ENCODE measurements at places on chromosomes 13 and 19.

- no peak for DNase-seq
- H3K36me3 ChIP-seq: no peaks in the 10 kb centered on the region
- no peaks in the 10 kb centered on the region for H3K4me1 ChIP-seq
- H3K4me3 ChIP-seq: no peak overlapping the region
These were observed 56.1 kb downstream of the KL start for GRCh38 chr13:33072282-33072681.

DNA sequence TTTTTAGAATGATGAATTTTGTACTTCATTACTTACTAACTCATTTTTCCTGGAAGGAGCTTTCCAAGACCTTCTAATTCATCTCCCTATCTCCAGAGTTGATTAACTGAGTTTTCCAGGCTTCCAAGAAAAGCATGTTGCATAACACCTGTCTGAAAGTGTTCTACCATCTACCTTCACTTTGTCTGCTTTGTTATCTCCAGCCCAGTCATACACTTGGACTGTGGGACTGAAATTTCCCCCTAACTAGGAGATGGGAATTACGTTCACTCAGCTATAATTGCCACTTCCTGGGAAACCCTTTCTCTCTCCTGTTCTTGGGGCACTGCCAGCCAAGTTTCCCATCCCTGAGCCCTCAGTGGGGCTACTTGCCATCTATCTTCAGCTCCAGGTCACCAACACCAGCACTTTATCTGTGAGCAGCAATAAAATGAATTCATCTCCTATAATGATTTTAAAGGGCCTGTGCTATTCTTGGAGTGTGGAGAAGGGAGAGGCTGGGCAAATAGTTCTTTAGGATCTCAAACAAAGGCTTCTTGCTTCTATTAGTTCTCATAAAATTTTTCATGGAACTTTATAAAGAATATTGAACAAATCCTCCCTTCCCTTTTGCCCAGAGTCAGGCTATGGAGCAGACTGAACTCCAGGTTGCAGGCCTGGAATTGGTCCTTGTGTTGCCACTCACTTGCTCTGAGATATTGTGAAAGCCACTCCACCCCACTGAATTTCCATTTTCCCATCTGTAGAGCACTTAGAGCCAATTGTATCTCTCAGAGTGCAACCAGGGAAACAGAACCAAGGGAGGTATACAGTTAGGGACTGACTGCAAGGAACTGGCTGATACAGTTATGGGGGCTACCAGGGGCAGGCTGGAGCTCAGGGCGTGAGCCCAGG lies 17.8 kb upstream of the ATP12A start:
- no peaks in the 10 kb centered on the region for H3K27me3 ChIP-seq
- no peak for DNase-seq
- H3K4me1 ChIP-seq: no peaks in the 10 kb centered on the region
- H3K27ac ChIP-seq: no peak overlapping the region
- no peaks in the 10 kb centered on the region for H3K36me3 ChIP-seq

DNA sequence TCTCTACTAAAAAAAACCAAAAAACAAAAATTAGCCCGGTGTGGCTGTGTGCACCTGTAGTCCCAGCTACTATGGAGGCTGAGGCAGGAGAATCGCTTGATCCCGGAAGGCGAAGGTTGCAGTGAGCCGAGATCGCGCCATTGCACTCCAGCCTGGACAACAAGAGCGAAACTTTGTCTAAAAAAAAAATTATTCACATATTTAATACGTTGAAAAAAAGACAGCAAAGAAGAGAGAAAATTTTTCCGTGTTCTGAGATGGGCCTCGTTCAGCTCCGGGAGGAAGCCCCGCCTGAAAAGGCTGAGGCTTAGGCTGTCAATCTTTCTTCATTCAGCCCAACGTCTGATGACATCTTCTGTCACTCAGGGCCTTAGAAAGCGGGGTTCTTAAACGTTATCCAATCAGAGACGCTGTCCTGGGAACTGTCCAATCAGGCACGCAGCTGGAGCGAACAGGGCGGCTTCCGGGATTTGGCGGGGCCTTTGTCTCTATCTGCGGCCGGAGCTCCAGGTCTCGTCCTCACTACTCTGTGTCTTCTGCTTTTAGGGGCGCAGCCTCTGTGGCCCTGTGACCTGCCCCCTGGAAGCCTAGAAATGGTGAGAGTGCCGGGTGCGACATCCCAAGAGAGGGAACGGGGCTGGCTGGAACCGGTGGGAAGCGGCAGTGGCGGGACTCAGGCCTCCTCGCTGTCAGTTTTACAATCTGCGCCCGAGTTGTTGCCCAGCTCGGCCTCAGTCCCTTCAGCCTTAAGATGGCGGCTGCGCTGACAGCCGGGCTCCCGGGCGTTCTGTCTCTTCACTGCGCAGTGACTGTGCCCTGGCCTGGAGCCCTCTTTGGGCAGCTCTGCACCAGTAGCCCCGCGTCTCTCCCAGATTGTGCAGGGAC lies at the start of gene ZNF726:
Gene ZNF726 (plus strand): TSS at position 485 of the 885 bp plus-strand sequence. CDS start 109 bp downstream, at position 594.
- peak; percentile 75 for DNase-seq
- H3K4me1 ChIP-seq: 0 out of 2 replicates have a peak, but pooled peaks cover 4% of the 10 kb centered on the region
- H3K27ac ChIP-seq: peak within 1 kb of the TSS; percentile 83
- H3K36me3 ChIP-seq: no peaks in the 10 kb centered on the region
- H3K4me3 ChIP-seq: peak within 1 kb of the TSS; percentile 80

GRCh38 chr13:26606631-26607030 lies 49.1 kb downstream of the WASF3 start:
- no peak for DNase-seq
- H3K27ac ChIP-seq: no peak overlapping the region
- H3K36me3 ChIP-seq: no peaks in the 10 kb centered on the region
- H3K27me3 ChIP-seq: no peaks in the 10 kb centered on the region

- H3K27ac ChIP-seq: no peak overlapping the region
- no peak for DNase-seq
- H3K27me3 ChIP-seq: no peaks in the 10 kb centered on the region
- no peak overlapping the region for H3K4me3 ChIP-seq
- no peaks in the 10 kb centered on the region for H3K4me1 ChIP-seq
- H3K36me3 ChIP-seq: no peaks in the 10 kb centered on the region
These were observed 41.2 kb downstream of the SHISA2 start for GRCh38 chr13:26010487-26011207.

- H3K36me3 ChIP-seq: no peaks in the 10 kb centered on the region
- no peak overlapping the region for H3K4me3 ChIP-seq
- no peak overlapping the region for H3K27ac ChIP-seq
- H3K4me1 ChIP-seq: no peaks in the 10 kb centered on the region
- DNase-seq: no peak
These were observed 2.6 kb downstream of the GPR42 start for GRCh38 chr19:35373492-35373891.

- no peaks in the 10 kb centered on the region for H3K4me1 ChIP-seq
- H3K27me3 ChIP-seq: no peaks in the 10 kb centered on the region
- H3K36me3 ChIP-seq: no peaks in the 10 kb centered on the region
- H3K4me3 ChIP-seq: no peak overlapping the region
- DNase-seq: no peak
These were observed 11.4 kb downstream of the ARHGEF7 start for GRCh38 chr13:111126509-111126908.

DNA sequence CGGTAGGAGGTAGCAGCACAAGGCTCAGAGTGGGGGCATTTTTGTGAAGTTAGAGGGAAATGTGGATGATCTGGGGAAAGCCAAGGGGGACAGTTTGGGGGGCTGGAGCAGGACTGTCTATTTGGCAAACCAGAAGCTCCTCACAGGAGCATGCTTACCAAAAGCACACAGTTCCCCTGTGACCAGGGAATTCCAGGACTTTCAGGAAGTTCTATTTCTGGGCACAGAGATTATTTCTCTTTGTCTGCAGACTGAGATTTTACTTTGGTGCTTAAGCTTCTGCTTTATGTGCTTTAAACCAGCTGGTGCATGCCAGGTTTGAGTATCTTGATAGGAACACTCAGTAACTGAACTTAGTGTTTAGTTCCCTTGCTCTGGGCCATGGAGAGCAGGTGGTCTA lies 525.3 kb downstream of the DIAPH3 start:
- no peak overlapping the region for H3K4me3 ChIP-seq
- H3K36me3 ChIP-seq: no peaks in the 10 kb centered on the region
- no peaks in the 10 kb centered on the region for H3K4me1 ChIP-seq
- no peak overlapping the region for H3K27ac ChIP-seq
- H3K27me3 ChIP-seq: no peaks in the 10 kb centered on the region
- no peak for DNase-seq

GRCh38 chr13:113589251-113589960 lies 4.9 kb downstream of the TFDP1 start:
- H3K27ac ChIP-seq: no peak overlapping the region
- H3K36me3 ChIP-seq: no peaks in the 10 kb centered on the region
- H3K4me1 ChIP-seq: peaks cover 7% of the 10 kb centered on the region
- H3K27me3 ChIP-seq: no peaks in the 10 kb centered on the region

GRCh38 chr19:37594982-37595382 lies 306 bp downstream of the ZNF540 start:
- H3K36me3 ChIP-seq: no peaks in the 10 kb centered on the region
- no peak for DNase-seq
- peak overlapping the region; percentile 25 for H3K27ac ChIP-seq
